T-helper 1 cell (primary cell): ENCODE measurements at places on chromosomes 2 and 18.

GRCh38 chr2:81645745-81646301, 1341.3 kb upstream of the LRRTM1 start:
- no peak for DNase-seq

- no peak for DNase-seq
Observed at GRCh38 chr2:217928324-217929181, 74.2 kb downstream of the TNS1 start.

- DNase-seq: no peak
Observed at GRCh38 chr2:64667535-64667934, 13.8 kb upstream of the SERTAD2 start.

GRCh38 chr18:45014047-45014501, 333.4 kb downstream of the SETBP1 start:
- no peak for DNase-seq

GRCh38 chr2:3871002-3871401, 167.6 kb downstream of the DCDC2C start:
- DNase-seq: no peak

GRCh38 chr2:174054926-174055325, 89.8 kb upstream of the SP3 start:
- DNase-seq: no peak

GRCh38 chr2:25230948-25231311, 62.5 kb upstream of the POMC start:
- DNase-seq: no peak
